ENCODE measurements at places on chromosomes 3 and 15.

- no peak for DNase-seq
Observed at GRCh38 chr15:40793216-40793989, 13.5 kb upstream of the ZFYVE19 start.

- DNase-seq, result no peak
Observed at GRCh38 chr3:134535186-134535970, 49.5 kb downstream of the CEP63 start.

DNA sequence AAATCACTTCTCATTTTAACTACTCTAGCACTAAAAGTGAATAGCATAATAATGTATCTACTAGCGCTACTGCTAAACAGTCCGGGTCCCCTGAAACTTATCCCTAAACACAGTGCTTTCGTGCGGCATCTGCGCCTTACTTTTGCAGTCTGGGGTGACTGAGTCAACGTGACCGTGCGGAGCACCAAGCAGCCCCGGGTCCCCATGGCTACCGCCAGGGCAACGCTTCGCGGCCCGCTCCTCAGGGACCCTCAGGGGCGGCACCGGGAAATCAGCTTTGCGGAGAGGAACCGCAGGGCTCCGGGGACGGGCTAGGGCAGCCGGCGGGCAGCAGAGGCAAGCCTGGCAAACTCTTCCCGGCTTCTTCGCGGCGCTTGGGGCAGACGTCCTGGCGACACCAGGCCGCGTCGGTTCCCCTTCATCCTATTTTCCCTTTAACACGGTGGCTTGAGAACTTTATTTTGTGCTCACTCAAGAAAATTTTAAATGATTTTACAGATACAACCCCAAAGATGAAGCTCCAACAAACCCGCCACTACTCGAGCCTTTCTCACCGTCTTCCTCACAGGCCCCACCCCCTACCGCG is 757 bp upstream of the DIPK2A start:
- DNase-seq, result peak; percentile 81

DNA sequence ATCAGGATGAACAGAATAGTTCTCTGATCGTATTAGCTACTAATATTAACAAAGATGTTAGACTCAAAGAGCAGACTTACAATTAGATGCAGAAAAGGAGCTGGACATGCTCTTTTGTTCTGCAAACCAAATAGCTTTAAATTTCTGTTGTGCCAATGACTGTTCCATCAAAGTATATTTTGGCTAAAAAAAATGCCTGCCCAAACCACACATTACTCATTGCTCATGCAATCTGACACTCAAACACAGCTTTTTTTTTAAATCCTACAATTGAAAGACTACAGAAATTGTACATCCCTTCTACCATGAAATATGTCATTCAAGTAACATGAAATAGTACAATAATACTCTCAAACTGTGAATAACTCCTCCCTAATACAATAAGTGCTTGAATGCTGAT is 48.6 kb downstream of the SHOX2 start:
- no peak for DNase-seq

GRCh38 chr15:49441816-49442215 is 18.8 kb downstream of the FGF7 start:
- no peak for DNase-seq

- DNase-seq, result no peak
Observed at GRCh38 chr3:187291512-187292132, at the start of gene MASP1. Gene MASP1, minus strand, starts transcription at chr3:187291737. Its CDS starts 105 bp downstream, at chr3:187291632.

DNA sequence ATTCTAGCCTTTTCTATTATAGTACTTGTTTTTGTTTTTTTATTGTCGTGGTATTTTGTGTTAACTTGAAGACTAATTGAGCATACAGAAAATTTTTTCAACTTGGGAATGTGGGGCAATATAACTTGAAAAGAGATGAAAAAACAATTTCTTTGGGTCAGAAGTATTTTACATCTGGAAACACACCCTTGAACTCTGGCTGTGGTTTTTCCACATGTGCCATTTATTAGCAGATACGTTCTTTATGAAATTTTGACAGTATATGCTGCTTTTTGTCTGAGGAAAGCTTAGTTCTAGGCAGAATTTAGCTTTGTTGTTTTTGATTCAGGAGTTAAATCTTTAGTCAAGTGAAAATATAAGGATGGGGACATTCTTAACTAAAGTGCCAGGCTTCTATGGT is 44.7 kb downstream of the TCF12 start:
- no peak for DNase-seq

- DNase-seq, result peak; percentile 1
Observed at GRCh38 chr15:92869263-92869940, 30.7 kb upstream of the CHD2 start.

GRCh38 chr3:23480329-23480714 is 277.2 kb downstream of the UBE2E2 start:
- DNase-seq, result no peak

GRCh38 chr3:49092938-49093852 is 676 bp downstream of the QRICH1 start:
- DNase-seq, result peak; percentile 92

DNA sequence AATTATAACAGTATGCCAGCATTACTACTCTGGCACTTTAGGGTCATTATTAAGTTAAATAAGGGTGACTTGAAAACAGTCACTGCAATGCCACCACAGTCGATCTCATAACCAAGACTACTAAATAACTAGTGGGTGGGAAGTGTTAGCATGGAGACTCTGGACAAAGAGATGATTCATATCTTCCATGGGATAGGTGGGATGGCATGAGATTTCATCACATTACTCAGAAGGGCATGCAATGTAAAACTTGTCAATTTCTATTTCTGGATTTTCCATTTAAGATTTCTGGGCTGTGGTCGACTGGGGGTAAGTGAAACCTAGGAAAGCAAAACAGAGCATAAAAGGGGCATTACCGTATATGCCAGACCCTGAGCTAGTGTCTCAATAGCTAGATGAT is 538.9 kb upstream of the GRM7 start:
- DNase-seq, result no peak

All from activated CD8-positive, alpha-beta memory T cell treated with anti-CD3 and anti-CD28 coated beads for 24 hours (primary cell).